ENCODE measurements at places on chromosomes 5 and 9. TPM values are rescaled to one million over a fixed set of nuclear protein-coding genes. Genes with fewer than 3 reads are reported as not detected.
A peak's percentile ranks its signal among the peaks of the same experiment; 100 is the strongest.

DNA sequence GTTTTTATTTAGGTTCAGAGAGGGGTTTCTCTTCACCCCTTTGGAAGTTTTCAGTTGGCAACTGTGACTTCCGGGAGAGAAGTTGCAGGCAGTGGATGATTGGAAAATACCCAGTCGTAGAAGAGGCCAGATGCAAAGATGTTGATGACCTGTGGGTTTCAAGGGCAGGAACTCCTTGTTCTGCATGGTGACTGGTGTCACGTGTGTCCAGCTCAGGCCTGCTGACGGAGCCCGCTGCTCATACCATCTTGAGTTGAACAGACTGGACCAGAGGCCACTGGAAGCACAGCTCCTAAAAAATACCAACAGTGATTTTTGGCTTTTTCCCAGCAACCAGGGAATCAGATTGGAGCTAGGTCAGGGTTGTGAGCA, 243.9 kb upstream of the KLF4 start:
- DNase-seq, result no peak

DNA sequence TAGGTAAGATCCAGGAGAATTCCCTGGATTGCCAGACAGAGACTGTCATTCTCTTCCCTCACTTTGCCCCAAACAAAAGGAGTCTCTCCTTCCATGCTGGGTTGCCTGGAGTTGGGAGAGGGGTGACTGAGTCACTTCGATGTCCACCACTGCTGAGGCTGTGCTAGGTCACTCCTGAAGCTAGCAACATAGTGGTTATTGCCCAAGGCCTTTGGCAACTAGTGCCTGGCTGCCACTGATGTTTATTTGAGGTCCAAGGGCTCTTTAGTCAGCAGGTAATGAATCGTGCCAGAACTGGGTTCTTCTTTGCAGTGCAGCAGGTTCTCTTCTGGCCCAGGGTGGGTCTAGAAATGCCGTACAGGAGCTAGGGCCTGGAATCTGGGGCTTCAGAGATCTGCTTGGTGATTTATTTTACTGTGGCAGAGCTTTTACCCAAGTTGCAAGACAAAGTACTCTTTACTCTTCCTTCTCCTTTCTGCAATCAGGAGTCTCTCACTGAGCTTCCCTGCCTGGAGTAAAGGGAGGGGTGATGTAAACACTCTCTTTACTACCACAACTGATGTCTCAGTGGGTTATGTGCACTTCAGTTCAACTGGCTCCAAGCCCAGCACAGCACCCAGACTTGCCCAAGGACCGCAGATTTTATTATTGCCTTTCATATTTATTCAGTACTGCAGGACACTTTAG, 155.7 kb upstream of the SH3GL2 start:
- no peak for DNase-seq

DNA sequence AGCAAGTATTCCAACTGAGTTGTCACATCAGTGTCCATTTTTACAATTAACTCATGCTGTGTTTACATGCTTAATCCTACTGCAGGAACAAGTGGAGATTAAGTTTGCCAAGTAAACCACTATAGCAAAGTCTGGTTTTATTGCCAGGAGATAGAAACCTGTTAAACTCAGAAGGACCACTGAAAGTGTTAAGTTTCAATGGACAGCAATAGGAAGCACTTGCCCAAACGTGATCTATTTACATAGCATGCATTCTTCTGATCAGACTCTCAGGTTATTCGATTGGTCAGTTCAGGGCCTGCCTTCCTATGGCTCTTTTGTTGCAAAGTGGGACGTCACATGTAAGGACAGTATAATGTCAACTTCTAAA, 28.0 kb upstream of the IFNK start:
- peak; percentile 14 for DNase-seq

GPR150 gene
- not detected for total RNA-seq

DNA sequence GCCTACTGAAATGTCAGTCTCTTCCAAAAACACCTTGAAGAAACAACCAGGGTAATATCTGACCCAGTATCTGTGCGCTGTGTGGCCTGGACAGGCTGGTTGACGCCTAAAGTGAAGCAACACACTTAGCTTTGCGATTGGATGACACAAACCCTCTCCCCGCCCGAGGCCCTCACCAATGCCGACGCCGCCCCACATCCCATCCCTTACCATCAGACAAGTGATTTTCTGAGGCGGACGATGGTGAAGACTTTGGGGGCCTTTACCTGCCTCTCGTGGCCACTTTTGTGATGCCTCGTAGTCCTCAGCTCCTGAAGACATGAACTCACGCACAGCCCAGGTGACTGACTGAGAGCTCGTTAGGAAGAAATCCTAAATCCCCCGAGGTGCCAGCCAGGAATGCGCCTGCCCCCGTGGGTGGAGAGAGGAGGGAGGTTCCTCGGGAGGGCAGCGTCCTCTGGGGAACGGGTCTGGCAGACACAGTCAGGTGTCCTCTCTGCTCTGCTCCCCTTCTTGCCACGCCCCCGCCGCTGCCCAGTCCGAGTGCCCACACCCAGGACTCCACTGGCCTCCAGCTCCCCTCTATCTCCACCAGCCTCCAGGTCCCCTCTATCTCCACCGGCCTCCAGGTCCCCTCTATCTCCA, 31.0 kb upstream of the RXRA start:
- no peak for DNase-seq

DNA sequence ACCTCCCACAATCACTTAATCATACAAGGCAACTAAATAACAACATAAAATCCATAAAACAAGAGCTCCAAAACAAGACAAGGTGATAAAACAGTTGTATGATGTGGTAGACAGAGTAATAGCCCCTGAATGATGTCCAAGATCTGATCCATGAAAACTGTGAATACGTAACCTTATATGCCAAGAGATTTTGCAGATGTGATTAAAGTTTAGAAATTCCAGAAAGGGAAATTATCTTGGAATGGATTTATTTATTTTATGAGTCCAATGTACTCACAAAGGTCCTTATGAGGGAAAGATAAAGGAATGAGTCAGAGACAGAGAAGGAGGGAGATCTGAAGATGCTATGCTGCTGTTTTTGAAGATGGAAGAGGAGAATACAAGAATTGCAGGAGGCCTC, 1775.7 kb upstream of the C9orf72 start:
- no peak for DNase-seq

DNA sequence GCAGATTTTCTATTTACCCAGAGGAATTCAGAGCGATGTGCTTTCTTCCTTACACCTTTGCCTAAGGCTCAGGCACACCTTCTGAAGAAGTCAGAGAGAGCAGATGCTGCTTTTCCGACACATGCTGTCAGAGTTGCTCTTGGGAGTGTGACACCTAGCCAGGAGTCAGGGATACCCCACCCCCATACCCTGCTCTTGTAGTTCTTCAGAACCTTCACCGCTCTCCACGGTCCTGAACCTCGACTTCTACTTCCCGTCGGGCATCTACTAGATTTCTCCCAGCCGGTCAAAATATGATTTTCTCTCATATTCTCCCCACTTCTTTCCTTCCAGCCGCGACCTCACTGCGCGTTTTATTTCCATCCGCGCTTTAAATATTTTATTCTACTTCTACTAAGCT, 1.7 kb downstream of the GRIN3A start:
- no peak for DNase-seq

SPAAR gene
- total RNA-seq, result 0.79 TPM

- no peak for DNase-seq
These were observed 220.8 kb downstream of the PRR16 start for GRCh38 chr5:120684749-120685415.

DNA sequence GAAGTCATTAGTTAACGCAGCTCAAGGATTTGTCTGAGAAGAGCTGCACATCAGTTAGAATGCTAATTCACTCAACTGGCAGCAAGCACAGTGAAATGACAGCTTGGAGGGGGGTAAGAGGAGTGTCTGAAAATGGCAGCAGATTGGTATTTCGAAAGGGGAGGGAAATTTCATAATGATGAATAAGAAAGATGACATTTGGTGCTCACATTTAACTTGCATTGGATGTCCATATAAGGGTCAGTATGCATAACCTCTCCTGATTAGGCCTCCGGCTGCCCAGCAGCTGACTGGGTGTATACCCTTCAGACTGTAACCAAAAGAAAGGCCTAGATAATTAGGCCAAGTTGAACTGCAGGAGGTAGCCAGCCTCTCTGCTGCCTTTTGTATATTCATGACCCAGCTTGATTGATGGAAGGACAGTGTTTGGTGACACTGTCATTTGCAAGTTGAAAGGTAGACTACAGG, 131.0 kb downstream of the PBX3 start:
- no peak for DNase-seq

- DNase-seq, result no peak
These were observed 605.4 kb downstream of the ISL1 start for GRCh38 chr5:51988634-51989033.

DNA sequence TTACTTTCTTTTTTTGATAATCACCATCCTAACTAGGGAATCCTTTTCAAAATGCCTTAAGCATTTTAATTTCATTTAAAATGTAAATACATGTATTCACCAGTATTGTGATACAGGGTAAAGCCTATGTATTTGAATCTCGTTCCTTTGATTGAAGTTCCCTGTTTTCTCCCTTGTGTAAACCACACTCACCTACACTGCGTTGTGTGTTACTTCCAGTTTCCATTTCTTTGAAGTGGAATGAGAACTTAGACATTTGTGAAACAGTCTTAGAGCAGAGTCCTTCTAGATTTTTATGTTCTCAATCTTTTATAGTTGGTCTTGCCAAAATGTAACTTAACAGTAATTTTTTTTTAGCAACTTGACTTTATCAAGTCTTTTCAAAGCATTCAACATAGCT, 101.4 kb downstream of the ZNF462 start:
- no peak for DNase-seq

SH2D3C gene
- total RNA-seq, result 5.7 TPM

PAEP gene
- not detected for total RNA-seq

ZER1 gene
- total RNA-seq, result 18.1 TPM

LRRC70 gene
- 8.5 TPM for total RNA-seq

- DNase-seq, result no peak
These were observed 63.5 kb upstream of the KLF9 start for GRCh38 chr9:70477907-70478480.

- peak; percentile 89 for DNase-seq
These were observed 132.4 kb upstream of the OTULINL start for GRCh38 chr5:14449052-14449661.

SHOC1 gene
- total RNA-seq, result 0.79 TPM

- DNase-seq, result no peak
These were observed 98.1 kb upstream of the CCDC112 start for GRCh38 chr5:115394531-115394930.

BHMT2 gene
- 3.0 TPM for total RNA-seq

LCN1 gene
- not detected for total RNA-seq

ARRDC3 gene
- 475 TPM for total RNA-seq

DNA sequence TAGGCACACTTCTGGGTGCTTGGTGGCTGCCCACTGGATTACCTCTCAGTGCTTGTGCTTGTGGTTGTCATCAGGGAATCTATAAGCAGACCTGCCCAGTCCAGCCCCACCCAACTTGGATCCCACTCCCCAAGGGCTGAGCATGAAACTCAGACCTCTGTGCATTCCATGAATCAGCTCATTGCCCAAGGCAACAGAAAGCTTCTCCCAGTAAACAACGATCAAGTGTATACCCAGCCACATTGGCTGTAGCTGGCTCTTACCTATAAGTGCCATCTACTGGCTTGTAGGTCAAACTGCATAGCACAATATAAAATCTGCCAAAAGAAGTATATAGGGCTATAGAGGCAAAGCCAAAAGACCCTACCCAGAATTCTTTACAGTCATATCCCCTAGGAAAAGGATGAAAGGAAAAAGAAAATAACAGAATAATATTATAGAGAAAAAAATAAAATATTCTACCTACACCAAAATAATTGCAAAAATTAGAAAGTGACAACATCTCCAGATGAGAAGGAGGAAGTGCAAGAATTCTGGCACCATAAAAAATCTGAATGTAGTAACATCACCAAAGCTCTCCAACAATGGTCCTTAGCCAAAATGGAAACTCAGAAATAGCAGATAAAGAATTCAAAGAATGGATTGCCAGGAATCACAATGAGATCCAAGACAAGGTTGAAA, 321.0 kb upstream of the TRPC7 start:
- DNase-seq, result no peak
